ENCODE measurements at places on chromosomes 5 and 9. TPM values are rescaled to one million over a fixed set of nuclear protein-coding genes. Genes with fewer than 3 reads are reported as not detected.

- no peak for DNase-seq
These were observed 133.4 kb downstream of the PALM2AKAP2 start for GRCh38 chr9:109913461-109913810.

DNA sequence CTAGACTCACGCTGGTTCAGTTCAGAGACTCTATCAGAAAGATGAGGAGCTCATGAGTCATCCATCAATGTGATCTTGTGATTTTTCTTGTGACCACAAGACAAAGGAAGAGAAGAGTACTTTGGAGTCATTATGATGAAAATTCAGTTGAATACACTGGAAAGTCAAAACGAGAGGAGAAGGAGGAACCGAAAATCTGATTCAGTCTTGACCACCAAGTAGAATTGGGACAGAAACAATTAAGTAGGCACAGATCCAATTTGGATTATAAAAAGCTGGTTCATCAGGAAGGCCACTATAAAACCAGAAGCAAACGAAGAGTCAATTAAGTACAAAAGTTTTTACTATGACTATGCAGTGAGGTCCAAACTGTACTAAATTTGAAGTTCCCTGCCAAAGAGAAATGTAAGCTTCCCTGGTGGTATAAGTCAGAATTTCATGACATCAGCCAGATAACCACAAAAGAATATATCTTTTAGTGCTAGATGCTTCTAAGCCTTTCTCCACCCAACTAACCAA, 90.9 kb downstream of the THBS4 start:
- DNase-seq, result no peak

DNA sequence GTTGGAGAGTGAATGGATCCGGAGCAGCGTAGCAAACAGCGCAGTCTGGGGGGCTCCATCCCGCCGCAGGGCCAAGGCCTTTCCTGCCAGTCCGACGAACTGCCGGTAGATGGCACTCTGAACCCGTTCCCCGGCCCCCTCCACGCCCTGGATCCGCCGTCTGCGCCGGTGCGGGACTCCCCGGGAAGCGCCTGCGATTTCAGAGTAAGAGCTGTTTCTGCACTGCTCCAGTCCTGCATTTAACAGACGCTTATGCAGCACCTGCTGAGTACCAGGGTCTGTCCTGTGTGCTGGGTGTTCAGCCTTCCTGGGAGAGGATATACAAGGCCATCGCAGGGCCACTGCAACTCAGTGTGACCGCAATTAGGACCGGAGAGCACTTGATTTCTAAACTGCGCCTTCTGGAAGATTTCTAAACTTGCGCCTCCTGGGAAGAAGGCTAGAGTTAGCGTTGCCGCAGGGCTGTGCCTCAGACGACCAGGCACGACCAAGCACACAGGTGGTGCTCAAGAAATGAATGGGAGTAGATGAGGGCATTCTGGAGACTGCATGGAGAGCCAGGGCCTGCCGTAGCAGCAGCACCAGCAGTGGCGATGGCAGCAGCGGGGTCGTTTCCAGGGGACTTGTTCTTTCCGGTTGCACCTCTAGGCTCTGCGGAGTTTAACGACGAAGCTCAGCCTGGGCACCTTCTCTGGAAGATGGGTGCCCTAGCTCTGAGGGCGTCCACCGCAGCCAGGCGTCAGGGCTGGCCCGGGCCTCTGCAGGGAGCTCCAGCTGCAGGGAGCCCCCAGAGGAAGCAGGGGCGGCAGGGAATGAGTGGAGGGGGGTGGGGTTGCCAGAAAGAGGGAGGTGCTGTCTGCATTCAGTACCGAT, 14.3 kb upstream of the TIFAB start:
- DNase-seq, result no peak

Gene OR13C9
- not detected for polyA plus RNA-seq

GRCh38 chr9:83563360-83563759, 25.2 kb upstream of the FRMD3 start:
- DNase-seq, result no peak

DNA sequence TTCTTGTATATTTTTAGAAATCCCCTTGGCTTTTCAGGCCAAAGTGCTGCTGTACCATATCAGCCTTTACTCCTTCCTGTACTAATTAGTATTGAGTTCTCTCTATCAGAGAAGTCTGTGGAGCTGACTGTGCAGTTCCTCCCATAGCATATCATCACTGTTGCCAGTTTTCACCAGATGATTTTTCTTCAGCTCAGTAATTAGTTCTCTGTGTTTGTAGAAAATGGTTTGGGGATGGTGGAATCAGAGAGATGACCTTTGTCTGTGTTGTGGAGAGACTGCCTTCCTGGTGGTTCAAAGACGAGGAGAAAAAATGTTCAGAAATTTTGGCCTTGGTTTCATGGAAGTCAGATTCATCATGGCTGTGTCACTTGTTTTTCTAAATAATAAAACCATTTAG, 227.5 kb upstream of the ACTBL2 start:
- no peak for DNase-seq

GRCh38 chr5:125657936-125658335, 765.3 kb upstream of the GRAMD2B start:
- no peak for DNase-seq

Gene NME5
- 0.43 TPM for polyA plus RNA-seq

- DNase-seq, result no peak
These were observed 628.2 kb upstream of the KLF4 start for GRCh38 chr9:108117795-108118194.

DNA sequence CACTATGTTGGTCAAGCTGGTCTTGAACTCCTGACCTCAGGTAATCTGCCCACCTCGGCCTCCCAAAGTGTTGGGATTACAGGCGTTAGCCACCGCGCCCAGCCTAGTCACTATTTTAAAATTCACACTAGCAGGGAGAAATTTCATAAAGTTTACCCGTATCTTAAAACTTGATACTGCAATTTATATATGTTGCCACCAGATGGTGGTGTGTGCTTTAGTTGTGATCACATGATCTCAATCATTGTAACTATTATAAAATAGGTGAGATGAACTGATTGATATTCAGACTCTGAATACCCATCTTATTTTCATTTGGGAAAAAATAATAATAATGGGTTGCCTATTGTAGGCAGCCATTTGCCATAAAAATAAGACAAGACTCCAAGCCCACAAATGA, 1330.4 kb upstream of the WWC1 start:
- no peak for DNase-seq

DNA sequence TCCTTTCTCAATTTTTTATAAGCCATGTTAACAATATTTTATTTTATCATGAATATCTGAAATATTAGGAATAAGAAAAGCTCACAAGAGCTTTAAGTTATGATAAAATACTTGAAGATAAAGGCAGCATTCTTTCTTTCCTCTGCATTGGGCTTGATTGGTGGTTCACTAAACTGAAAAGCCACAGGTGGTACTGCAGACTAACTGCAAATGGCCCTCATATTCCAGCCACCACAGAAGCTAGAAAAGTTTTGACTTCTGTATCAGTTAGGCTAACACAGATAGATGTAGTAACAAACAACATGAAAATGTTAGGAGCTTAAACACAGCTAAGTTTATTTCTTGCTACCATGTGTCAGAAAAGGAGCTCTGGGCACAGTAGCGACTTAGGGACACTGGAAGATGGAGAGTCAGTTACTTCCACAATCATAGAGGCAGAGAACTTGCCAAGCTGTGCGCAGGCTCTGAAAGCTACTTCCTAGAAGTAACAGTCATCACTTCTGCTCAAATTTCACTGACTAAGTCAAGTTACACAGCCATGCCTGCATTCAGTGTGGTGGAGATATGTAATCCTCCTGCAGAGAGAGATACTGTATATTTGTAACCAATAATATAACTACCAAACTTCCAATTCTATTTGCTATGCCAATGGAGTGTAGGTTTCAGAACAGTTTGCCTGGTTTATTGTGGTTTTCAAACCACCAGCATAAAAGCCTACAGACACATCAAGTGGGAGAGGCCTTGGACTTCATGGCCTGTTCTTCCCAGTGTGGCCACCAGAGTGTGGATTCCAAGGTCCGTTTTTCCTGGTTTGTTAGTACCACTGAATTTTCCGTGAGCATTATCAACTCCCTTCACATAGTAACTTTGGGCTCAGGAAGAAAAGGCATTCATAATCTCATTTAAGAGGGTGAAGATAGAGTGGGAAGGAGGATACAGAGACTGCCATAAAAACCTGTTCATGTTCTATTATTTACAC, 268.3 kb downstream of the PJA2 start:
- DNase-seq, result no peak

Gene OR1J2
- not detected for polyA plus RNA-seq
